Mucosa of descending colon (tissue), 3 donors: ENCODE measurements at places on chromosomes 12 and 14. TPM values are rescaled to one million over a fixed set of nuclear protein-coding genes. Genes with fewer than 3 reads are reported as not detected.

The GRIP1 gene
- total RNA-seq: 12.8 TPM

- DNase-seq: peak; percentile 76
Measured at GRCh38 chr12:111753144-111753881, 13.4 kb upstream of the ALDH2 start.

GRCh38 chr14:44962334-44963043 is 499 bp downstream of the TOGARAM1 start:
- DNase-seq: peak; percentile 66

DNA sequence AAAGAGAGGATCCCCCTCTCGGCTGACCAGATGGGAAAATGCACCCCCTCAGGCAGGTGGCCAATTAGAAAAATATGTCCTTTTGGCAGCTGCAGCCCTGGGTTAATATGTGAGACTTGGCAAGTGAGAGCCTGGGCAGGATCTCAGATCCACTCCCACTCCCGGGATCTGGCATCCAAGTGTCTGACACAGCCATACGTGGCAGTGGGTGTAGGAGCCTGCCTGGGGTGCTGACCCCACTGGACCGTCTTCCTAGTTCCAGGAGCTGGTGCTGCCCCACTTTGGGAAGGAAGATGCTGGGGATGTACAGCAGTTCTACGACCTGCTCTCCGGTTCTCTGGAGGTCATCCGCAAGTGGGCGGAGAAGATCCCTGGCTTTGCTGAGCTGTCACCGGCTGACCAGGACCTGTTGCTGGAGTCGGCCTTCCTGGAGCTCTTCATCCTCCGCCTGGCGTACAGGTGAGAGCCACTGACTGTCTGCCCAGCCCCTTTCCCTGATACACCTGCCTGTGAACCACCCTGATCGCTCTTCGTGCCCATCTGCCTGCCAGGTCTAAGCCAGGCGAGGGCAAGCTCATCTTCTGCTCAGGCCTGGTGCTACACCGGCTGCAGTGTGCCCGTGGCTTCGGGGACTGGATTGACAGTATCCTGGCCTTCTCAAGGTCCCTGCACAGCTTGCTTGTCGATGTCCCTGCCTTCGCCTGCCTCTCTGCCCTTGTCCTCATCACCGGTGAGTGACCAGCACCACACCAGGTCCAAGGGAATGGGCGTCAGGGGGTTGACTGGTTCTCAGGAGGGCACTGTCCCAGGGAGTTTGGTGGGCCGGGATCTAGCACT is 5.8 kb downstream of the NR4A1 start:
- DNase-seq: no peak

GRCh38 chr12:75939016-75939642 is 92.4 kb downstream of the PHLDA1 start:
- DNase-seq: no peak

DNA sequence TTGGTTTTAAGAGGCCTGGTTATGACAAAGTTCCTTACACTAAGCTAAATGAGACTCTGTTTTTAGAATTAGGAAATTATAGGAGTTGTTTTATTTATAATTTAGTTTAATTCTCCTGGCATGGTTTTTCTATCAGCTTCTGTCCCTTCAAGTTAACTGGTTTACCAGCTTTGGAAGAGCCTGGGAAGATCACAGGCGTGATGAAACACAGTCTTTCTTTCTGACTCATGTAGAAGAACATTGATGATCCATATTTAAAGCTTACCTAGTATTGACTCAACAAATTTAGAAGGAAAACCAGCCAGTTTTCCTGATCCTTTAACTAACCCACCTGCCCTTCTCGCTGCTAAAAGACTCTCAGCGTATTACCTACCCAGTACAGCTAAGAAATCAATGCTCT is 155.2 kb downstream of the TGFB3 start:
- no peak for DNase-seq

DNA sequence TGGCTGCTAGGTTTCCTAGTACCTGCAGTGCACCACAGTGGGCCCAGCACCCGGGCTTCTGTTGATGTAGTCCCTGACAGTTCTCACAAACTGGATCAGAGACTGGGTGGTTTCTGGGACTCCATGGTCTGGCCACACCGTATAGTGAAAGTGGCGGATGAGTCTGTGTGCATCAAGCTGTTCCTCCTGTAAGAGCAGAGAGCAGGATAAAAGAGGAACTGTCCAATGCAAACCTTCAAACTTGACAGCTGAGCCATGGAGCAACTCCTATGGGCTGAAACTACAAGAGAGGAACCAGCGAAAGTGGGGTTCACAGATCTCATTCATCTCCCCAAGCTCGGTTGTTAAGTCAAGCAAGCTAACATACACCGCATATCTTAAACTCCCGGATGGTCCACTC is 102.8 kb downstream of the PTPRB start:
- no peak for DNase-seq
